Muscle of leg (tissue), 16 donors: ENCODE measurements at places on chromosomes 6 and 20. TPM values are rescaled to one million over a fixed set of nuclear protein-coding genes. Genes with fewer than 3 reads are reported as not detected.

CFAP206 gene
- total RNA-seq: 0.22 TPM

GATA5 gene
- not detected for total RNA-seq

- no peaks in the 10 kb centered on the region for H3K27me3 ChIP-seq
- H3K4me3 ChIP-seq: no peak overlapping the region
- no peaks in the 10 kb centered on the region for H3K36me3 ChIP-seq
Measured at GRCh38 chr6:14542670-14543366, 425.2 kb downstream of the CD83 start.

OPRL1 gene
- total RNA-seq: 0.93 TPM

NRN1 gene
- total RNA-seq: 23.9 TPM

PLCB1 gene
- 10.4 TPM for total RNA-seq

DNA sequence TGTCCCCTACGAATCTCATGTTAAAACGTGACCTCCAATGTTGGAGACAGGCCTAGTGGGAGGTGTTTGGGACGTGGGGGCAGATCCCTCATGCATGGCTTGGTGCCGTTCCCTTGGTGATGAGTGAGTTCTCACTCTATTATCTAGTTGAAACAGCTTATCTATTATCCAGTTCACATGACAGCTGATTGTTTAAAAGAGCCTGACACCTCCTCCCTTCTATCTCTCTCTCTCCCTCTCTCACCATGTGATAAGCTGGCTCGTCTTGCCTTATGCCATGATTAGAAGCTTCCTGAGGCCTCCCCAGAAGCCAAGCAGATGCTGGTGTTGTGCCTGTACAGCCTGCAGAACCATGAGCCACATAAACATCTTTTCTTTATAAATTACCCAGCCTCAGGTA, 32.9 kb upstream of the RIPK1 start:
- H3K4me3 ChIP-seq: no peak overlapping the region
- H3K27me3 ChIP-seq: peaks cover 5% of the 10 kb centered on the region
- H3K36me3 ChIP-seq: no peaks in the 10 kb centered on the region
- no peak for DNase-seq
- H3K27ac ChIP-seq: no peak overlapping the region
- H3K4me1 ChIP-seq: no peaks in the 10 kb centered on the region

DNA sequence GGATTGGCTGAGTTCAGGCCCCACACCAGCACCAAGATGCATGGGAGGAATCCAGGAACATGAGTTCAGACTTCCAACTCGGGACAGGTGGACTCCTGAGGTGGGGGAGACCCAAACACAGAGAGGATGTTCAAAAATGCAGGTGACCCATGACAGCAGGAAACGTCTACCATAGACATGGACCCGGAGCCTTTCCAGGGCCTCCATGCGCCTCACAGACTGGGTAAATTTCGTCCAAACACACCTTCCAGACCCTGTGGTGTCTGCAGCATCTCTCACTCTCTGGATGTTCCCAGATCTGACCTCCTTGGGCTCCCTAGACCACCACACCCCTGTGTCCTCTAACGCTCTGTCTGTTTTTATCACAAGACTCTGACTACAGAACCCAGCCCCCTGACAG, 87.7 kb downstream of the PXDC1 start:
- DNase-seq: no peak
- no peaks in the 10 kb centered on the region for H3K27me3 ChIP-seq
- H3K4me3 ChIP-seq: no peak overlapping the region
- H3K27ac ChIP-seq: no peak overlapping the region

- no peak overlapping the region for H3K27ac ChIP-seq
- no peak overlapping the region for H3K4me3 ChIP-seq
Measured at GRCh38 chr20:57346477-57346876, 4.6 kb upstream of the RAE1 start.

GRCh38 chr6:54428431-54428830, 120.2 kb downstream of the TINAG start:
- DNase-seq: no peak
- H3K36me3 ChIP-seq: no peaks in the 10 kb centered on the region
- no peaks in the 10 kb centered on the region for H3K4me1 ChIP-seq
- no peak overlapping the region for H3K27ac ChIP-seq
- H3K27me3 ChIP-seq: no peaks in the 10 kb centered on the region

GRCh38 chr6:134658596-134658995, 291.3 kb downstream of the ALDH8A1 start:
- no peaks in the 10 kb centered on the region for H3K27me3 ChIP-seq
- H3K36me3 ChIP-seq: no peaks in the 10 kb centered on the region
- no peaks in the 10 kb centered on the region for H3K4me1 ChIP-seq
- no peak overlapping the region for H3K27ac ChIP-seq
- no peak for DNase-seq

GRCh38 chr6:145491126-145491525, 244.2 kb downstream of the EPM2A start:
- H3K36me3 ChIP-seq: no peaks in the 10 kb centered on the region
- no peaks in the 10 kb centered on the region for H3K4me1 ChIP-seq
- H3K4me3 ChIP-seq: no peak overlapping the region
- no peak for DNase-seq
- H3K27me3 ChIP-seq: no peaks in the 10 kb centered on the region

DNA sequence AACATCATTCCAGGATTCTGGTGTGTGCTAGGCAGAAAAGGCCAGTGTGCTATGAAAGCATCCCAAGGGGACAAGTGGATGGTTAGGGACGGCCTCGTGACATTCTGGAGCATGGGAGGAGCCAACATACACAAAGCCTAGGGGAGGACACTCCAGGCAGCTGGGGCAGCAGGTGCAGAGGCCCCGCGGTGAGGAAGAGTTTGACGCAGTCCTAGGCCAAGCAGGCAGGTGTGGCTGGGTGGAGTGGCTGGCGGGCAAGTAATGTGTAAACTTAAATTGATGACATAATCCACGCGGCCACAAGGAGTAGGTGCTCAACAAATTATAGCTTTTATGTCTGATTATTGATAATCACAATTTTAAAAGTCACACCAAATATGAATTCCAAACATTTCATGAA, 93.6 kb downstream of the TMEM242 start:
- H3K27me3 ChIP-seq: peaks cover 13% of the 10 kb centered on the region
- H3K27ac ChIP-seq: no peak overlapping the region
- no peaks in the 10 kb centered on the region for H3K36me3 ChIP-seq
- peaks cover 17% of the 10 kb centered on the region for H3K4me1 ChIP-seq
- DNase-seq: peak; percentile 49
- no peak overlapping the region for H3K4me3 ChIP-seq

CLPSL2 gene
- total RNA-seq: not detected

- DNase-seq: peak; percentile 9
- no peaks in the 10 kb centered on the region for H3K36me3 ChIP-seq
- H3K27ac ChIP-seq: no peak overlapping the region
- peaks cover 22% of the 10 kb centered on the region for H3K4me1 ChIP-seq
Measured at GRCh38 chr20:24116611-24117010, 128.0 kb upstream of the GGTLC1 start.

DNA sequence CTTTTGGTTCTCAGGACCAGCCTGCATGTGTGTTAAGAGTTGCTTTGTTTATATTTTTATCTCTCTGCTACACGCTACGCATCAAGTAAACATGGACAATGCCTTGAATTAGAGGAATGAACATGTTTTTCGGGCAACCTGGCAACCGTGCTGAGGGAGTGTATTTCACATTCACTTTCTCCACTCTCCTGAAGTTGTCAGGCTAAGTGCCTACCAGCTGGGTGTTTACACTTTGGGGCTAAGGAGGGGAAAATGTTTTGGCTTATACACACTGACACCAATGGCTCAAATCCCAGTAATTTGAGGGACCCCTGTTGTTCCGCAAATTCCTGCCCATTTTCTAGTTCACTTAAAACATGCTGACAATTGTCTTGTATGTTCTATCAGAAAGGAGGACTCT, 141.5 kb upstream of the PDE7B start:
- H3K4me3 ChIP-seq: no peak overlapping the region
- H3K27ac ChIP-seq: no peak overlapping the region
- no peaks in the 10 kb centered on the region for H3K36me3 ChIP-seq
- H3K4me1 ChIP-seq: no peaks in the 10 kb centered on the region
- DNase-seq: no peak

GRCh38 chr6:50887112-50887511, 68.4 kb downstream of the TFAP2B start:
- no peaks in the 10 kb centered on the region for H3K36me3 ChIP-seq
- no peaks in the 10 kb centered on the region for H3K4me1 ChIP-seq
- no peak overlapping the region for H3K4me3 ChIP-seq
- DNase-seq: no peak
- no peak overlapping the region for H3K27ac ChIP-seq
- H3K27me3 ChIP-seq: no peaks in the 10 kb centered on the region

DNA sequence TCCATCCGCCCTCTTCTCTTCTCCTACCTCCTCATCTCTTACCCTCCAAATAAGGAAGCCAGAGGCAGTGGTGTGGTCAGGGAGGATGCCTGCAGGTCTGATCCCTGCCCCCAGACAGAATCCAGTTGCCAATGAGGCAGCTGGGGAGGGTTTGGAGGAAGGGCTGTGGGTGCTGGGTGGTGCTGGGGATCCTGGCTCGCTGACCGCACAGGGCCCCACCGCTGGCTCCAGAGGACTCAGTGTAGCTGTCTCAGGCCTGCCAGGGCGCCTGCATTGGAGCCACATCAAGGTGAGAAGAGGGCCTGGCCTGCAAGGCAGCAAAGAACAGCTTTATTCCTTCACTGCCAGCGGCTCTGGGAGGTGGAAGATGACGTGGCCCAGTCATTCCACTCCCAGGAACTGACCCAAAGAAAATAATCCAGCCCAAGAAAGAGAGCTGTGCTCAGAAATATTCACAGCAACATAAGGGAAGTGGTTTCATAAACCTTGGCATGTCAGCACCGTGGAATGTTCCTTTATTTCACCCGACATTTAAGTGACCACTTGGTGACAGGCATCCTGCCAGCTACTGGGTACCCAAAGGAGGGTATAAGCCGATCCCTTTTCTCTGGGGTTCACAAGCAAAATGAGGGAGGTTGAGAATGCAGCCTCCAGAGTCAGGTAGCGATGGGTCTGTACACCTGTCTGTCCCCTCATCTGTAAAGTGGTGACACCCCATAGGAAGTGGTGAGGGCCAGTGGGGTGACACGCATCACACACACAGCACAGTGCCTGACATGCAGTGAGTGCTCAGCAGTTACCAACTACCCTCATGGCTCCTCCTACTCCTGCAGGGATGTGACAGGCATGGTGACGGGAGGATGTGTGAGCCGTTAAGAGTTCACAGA, 125.1 kb downstream of the SNX5 start:
- H3K27ac ChIP-seq: peak overlapping the region; percentile 60
- H3K27me3 ChIP-seq: no peaks in the 10 kb centered on the region
- DNase-seq: peak; percentile 86

DNA sequence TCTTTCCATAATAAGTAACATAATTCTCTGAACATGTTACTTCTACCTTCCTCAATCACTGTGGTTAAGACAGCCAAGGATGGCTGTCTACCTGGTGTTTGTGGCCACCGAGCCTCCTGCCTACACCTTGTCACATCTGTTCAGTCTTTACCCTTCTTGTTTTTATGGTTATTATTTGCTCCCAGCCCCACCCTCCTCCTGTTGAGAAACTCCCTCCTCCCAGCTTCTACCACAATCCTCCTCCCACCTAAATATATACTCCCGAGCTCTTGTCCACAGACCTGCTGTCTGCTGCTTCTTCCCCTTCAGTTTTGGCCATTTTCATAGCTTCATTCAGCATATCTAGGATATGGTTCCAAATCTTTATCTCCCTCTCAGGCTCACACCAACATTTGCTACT, 35.7 kb upstream of the GABRR1 start:
- H3K36me3 ChIP-seq: no peaks in the 10 kb centered on the region
- no peaks in the 10 kb centered on the region for H3K27me3 ChIP-seq
- no peak for DNase-seq
- no peak overlapping the region for H3K4me3 ChIP-seq

DNA sequence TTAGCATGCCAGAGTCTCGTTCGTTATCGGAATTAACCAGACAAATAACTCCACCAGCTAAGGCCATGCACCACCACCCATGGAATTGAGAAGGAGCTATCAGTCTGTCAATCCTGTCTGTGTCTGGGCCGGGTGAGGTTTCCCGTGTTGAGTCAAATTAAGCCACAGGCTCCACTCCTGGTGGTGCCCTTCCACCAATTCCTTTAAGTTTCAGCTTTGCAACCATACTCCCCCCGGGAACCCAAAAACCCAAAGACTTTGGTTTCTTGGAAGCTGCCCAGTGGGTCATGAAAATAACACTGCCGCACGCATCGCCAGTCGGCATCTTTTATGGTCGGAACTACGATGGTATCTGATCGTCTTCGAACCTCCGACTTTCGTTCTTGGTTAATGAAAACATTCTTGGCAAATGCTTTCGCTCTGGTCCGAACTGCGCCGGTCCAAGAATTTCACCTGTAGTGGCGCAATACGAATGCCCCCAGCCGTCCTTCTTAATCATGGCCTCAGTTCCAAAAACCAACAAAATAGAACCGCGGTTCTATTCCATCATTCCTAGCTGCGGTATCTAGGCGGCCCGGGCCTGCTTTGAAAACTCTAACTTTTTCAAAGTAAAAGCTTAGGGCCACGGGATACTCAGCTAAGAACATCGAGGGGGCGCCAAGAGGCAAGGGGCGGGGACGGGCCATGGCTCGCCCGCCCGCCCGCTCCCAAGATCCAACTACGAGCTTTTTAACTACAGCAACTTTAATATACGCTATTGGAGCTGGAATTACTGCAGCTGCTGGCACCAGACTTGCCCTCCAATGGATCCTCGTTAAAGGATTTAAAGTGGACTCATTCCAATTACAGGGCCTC, 1958.5 kb upstream of the DEFB115 start:
- H3K36me3 ChIP-seq: no peaks in the 10 kb centered on the region
- no peak overlapping the region for H3K27ac ChIP-seq
- H3K4me3 ChIP-seq: no peak overlapping the region
- no peaks in the 10 kb centered on the region for H3K27me3 ChIP-seq
- no peaks in the 10 kb centered on the region for H3K4me1 ChIP-seq

TRDN gene
- total RNA-seq: 204 TPM

- H3K4me1 ChIP-seq: no peaks in the 10 kb centered on the region
- no peak for DNase-seq
- H3K36me3 ChIP-seq: peaks cover 22% of the 10 kb centered on the region
Measured at GRCh38 chr6:118464620-118465019, 83.5 kb upstream of the PLN start.

IPCEF1 gene
- 1.4 TPM for total RNA-seq

GRCh38 chr20:61881416-61881815, 184.3 kb downstream of the TAF4 start:
- no peaks in the 10 kb centered on the region for H3K36me3 ChIP-seq
- no peak overlapping the region for H3K27ac ChIP-seq
- H3K4me3 ChIP-seq: no peak overlapping the region
- peaks cover 11% of the 10 kb centered on the region for H3K27me3 ChIP-seq
- H3K4me1 ChIP-seq: peaks cover 7% of the 10 kb centered on the region
- peak; percentile 26 for DNase-seq

GRCh38 chr20:49292010-49292409, 14.2 kb upstream of the ZNFX1 start:
- no peak overlapping the region for H3K27ac ChIP-seq
- peaks cover 65% of the 10 kb centered on the region for H3K36me3 ChIP-seq
- H3K27me3 ChIP-seq: no peaks in the 10 kb centered on the region
- H3K4me3 ChIP-seq: no peak overlapping the region
- no peak for DNase-seq
- no peaks in the 10 kb centered on the region for H3K4me1 ChIP-seq

PDYN gene
- total RNA-seq: not detected

TFB1M gene
- 14.8 TPM for total RNA-seq

- H3K4me1 ChIP-seq: peaks cover 2% of the 10 kb centered on the region
- no peak overlapping the region for H3K4me3 ChIP-seq
Measured at GRCh38 chr6:144294016-144294415, 8.9 kb downstream of the UTRN start.

- no peaks in the 10 kb centered on the region for H3K27me3 ChIP-seq
- no peak overlapping the region for H3K27ac ChIP-seq
- no peaks in the 10 kb centered on the region for H3K36me3 ChIP-seq
- peak; percentile 38 for DNase-seq
Measured at GRCh38 chr20:45037050-45037449, 63.9 kb downstream of the KCNS1 start.
